ENCODE measurements at places on chromosomes 3 and 15. TPM values are rescaled to one million over a fixed set of nuclear protein-coding genes. Genes with fewer than 3 reads are reported as not detected.

DNA sequence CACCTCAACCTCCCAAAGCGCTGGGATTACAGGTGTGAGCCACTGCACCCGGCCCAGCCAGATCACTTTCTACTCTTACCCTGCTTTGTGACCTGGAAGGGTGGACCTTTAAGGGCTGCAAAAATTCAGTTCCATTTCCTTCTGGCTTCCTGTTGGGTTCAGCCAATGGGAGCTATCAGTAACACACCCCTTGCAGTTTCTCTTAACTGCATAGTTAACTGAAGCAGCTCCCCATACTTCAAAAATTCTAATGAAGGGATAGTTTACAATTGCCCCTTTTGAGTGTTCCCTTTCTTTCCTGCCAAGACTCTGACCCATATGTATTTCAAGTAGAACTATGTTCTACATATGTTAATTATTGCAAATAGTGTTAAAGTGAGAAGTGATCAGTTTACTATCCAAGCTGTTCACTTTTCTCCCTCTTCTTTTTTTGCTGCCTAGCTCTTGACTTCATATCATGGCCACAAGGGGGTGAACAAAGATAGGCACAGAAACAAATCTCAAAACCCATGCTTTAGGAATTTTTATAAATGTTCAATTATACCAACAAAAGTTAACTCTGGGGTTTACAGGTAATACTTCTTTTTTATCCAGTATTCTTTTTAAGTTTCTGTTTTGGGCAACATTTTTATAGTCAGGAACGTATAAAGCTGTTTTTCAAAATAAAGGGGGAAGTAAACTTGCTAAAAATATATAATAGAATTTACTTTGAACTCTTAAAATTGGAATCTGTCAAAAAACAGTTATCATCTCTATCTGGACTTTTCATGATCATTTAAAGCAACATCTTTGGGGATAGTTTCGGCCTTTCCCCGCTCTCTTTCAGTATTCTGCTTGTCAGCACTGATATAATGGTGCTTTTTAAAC, 8.1 kb downstream of the PGBD4 start:
- H3K36me3 ChIP-seq = peaks cover 6% of the 10 kb centered on the region
- H3K27me3 ChIP-seq = no peaks in the 10 kb centered on the region
- no peak for DNase-seq
- H3K4me3 ChIP-seq = no peak overlapping the region

DNA sequence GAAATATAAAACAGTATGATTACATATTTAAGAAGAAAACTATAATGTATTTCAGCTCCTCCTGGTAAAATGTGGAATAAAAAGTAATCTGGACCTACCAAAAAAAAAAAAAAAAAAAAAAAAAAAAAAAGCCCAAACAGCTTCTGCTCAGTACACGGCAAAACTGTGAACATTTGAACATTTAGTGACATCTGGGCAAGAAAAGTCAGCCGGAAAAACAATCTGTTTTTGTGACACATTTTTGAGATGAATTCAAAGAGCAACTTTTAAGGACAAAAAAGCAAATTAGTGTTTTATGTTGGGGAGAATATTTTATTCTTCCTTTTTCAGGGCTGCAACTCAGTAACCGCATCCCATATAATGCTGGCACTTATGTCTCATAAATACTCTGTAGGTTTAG, 649.7 kb upstream of the KCNMB2 start:
- H3K4me1 ChIP-seq = peaks cover 8% of the 10 kb centered on the region
- H3K4me3 ChIP-seq = no peak overlapping the region
- DNase-seq = no peak
- H3K36me3 ChIP-seq = no peaks in the 10 kb centered on the region
- H3K27ac ChIP-seq = no peak overlapping the region

The DAZL gene
- total RNA-seq = not detected

GRCh38 chr3:106157411-106157810, 288.6 kb upstream of the CBLB start:
- no peak overlapping the region for H3K27ac ChIP-seq
- H3K4me1 ChIP-seq = no peaks in the 10 kb centered on the region
- DNase-seq = no peak
- no peaks in the 10 kb centered on the region for H3K27me3 ChIP-seq
- no peak overlapping the region for H3K4me3 ChIP-seq

DNA sequence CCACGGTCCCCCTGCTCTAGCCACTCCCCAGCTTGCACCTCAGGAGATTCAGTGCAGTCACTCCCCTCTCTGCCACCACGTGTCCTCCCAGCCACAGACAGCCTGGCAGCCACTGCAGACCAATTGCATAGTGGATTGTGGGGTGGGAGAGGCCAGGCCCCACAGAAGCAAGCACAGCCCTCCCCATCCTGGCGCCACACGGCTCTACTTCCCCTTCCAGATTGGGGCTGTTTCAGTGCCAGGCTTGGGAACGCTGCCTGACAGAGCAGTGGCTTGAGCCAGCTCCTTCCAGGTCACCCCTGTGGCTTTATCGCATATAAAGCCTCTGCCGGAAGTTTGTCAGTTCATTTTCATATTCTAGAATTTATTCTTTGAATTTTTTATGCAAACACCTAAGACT, 90.7 kb downstream of the TMEM266 start:
- no peak overlapping the region for H3K27ac ChIP-seq
- no peak overlapping the region for H3K4me3 ChIP-seq
- no peak for DNase-seq
- H3K36me3 ChIP-seq = no peaks in the 10 kb centered on the region
- peaks cover 15% of the 10 kb centered on the region for H3K27me3 ChIP-seq
- H3K4me1 ChIP-seq = peaks cover 13% of the 10 kb centered on the region

DNA sequence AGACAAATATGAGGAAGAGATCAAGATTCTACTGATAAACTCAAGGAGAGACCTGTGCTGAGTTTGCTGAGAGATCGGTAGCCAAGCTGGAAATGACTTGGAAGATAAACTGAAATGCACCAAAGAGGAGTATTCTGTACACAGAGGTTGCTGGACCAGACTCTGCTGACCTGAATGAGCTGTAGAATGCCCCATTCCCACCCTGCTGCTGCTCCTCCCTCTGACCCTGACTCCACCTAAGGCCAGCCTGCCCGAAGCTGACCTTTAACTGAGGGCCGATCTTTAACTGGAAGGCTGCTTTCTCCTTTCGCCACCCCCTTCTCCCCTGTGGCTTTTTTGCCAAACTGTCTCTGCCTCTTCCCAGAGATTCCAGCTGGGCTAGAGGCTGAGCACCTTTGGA, 34.6 kb downstream of the CDIN1 start:
- H3K36me3 ChIP-seq = no peaks in the 10 kb centered on the region
- H3K27me3 ChIP-seq = no peaks in the 10 kb centered on the region
- no peak for DNase-seq
- no peak overlapping the region for H3K27ac ChIP-seq
- no peak overlapping the region for H3K4me3 ChIP-seq
- no peaks in the 10 kb centered on the region for H3K4me1 ChIP-seq

GRCh38 chr3:45048244-45048643, 22.1 kb downstream of the CLEC3B start:
- H3K27me3 ChIP-seq = peaks cover 30% of the 10 kb centered on the region
- H3K36me3 ChIP-seq = no peaks in the 10 kb centered on the region
- no peak overlapping the region for H3K27ac ChIP-seq
- H3K4me1 ChIP-seq = peaks cover 7% of the 10 kb centered on the region
- H3K4me3 ChIP-seq = no peak overlapping the region
- no peak for DNase-seq

DNA sequence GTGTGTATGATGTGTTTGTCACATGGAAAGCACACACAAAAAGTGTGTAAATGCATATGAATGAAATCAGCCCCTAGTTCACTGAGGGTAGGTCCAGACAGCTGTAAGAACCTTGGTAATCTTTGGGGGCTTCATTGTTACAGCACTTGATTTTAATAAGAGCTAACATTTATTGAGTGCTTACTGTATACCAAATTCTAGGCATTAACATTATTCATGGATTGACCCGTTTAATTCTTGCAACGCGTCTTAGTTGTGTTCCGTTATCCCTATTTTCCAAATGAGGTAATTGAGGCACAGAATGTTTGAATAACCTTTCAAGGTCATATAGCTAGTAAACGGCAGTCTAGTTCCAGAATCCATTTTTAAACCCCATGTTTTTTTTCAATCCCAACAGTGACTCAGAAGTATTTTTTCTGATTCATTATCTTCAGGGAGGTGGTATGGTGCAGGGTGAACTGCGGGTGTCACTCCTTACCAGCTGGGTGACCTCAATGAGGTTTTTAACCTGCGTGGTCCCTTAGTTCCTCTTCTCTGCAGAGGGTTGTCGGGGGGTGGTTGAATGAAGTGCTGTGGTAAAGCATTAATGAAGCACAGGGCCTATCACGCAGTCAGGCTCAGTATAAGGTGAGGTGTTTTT, 14.2 kb downstream of the RAB8B start:
- peaks cover 73% of the 10 kb centered on the region for H3K36me3 ChIP-seq
- H3K4me3 ChIP-seq = no peak overlapping the region
- H3K4me1 ChIP-seq = peaks cover 83% of the 10 kb centered on the region
- DNase-seq = no peak
- H3K27me3 ChIP-seq = no peaks in the 10 kb centered on the region
- H3K27ac ChIP-seq = peak overlapping the region; percentile 71

GRCh38 chr3:193418576-193419373, 40.2 kb upstream of the ATP13A5 start:
- no peak for DNase-seq
- no peaks in the 10 kb centered on the region for H3K4me1 ChIP-seq
- H3K36me3 ChIP-seq = no peaks in the 10 kb centered on the region
- no peak overlapping the region for H3K27ac ChIP-seq
- no peak overlapping the region for H3K4me3 ChIP-seq
- no peaks in the 10 kb centered on the region for H3K27me3 ChIP-seq

DNA sequence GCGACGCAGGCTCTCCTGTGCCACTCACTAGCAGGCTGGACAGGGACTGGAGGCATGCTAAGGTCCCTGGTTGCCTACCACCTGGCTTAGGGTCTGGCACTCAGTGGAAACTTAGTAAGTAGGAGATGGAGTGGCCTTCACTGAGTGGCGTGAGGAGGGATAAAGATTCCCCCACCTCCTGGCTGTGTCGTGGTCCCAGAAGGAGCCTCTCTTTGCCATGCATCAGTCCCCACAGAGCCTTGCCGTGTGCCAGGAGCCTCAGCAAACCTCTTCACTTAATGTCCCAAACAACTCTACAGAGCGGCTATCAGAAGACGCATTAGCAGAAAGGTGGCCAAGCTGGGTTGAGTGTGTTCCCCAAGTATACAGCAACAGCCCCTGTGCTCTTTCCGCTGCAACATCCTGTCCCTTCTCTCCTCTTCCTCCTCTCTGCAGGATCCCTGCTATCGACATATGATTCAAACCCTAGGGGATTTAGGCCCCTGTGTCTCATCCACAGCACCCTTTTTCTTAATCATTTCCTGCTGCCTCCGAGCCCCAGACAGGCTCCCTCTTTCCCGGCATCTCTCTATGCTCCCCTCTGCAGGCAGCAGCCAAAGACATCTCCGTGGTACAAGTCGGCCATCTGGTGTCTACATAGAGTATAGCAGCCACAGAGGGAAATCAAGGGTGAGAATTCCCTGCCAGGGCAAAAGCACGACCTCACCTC, 66.7 kb downstream of the SLC6A1 start:
- peaks cover 6% of the 10 kb centered on the region for H3K27me3 ChIP-seq
- peak; percentile 11 for DNase-seq
- no peak overlapping the region for H3K27ac ChIP-seq

GRCh38 chr15:52100807-52101442, 11.7 kb downstream of the BCL2L10 start:
- no peaks in the 10 kb centered on the region for H3K36me3 ChIP-seq
- H3K4me3 ChIP-seq = no peak overlapping the region
- no peak for DNase-seq

DNA sequence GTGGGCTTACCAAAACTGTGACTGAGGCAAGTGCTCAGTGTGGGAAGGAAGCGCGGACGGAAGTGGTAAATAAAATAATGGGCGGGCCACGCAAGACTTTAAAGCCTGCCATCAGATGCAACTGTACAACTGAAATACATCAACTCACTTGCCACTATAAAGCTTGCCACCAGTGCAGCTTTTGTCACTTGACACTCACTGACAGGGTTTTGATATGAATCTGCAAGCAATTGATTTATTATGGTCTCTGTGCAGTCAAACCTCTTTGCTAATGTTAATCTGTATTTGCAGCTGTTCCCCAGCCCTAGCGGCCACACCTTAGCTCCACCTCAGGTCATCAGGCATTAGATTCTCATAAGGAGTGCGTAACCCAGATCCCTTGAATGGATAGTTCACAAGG, 2.3 kb upstream of the GFM1 start:
- H3K27ac ChIP-seq = no peak overlapping the region
- H3K4me3 ChIP-seq = no peak overlapping the region
- H3K4me1 ChIP-seq = peaks cover 21% of the 10 kb centered on the region
- H3K27me3 ChIP-seq = no peaks in the 10 kb centered on the region
- no peak for DNase-seq

The PRR23C gene
- not detected for total RNA-seq

The CPN2 gene
- not detected for total RNA-seq

The FEZF2 gene
- not detected for total RNA-seq

GRCh38 chr15:80194914-80195313, 42.1 kb downstream of the FAH start:
- H3K27ac ChIP-seq = no peak overlapping the region
- no peaks in the 10 kb centered on the region for H3K36me3 ChIP-seq
- H3K4me1 ChIP-seq = no peaks in the 10 kb centered on the region

DNA sequence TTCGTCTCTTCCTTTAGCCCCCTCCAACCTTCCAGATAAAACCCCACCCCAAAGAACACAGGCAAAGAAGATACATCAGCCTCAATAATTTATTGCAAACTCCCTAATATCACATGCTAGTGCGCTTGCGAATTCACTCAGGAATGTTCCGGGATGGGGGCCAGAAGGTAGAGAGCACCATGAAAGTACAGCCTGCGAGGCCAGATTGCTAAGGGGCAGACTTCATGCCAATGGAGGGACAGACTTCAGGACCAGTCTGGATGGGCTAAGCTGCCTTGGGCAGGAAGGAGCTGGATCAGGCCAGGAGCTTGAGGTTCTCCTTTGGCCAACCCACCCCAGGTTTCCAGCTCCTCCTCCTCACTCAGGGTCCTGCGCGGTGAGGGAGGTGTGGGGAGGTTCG, 13.4 kb downstream of the CIDEC start:
- H3K36me3 ChIP-seq = no peaks in the 10 kb centered on the region
- H3K4me1 ChIP-seq = no peaks in the 10 kb centered on the region
- no peak overlapping the region for H3K27ac ChIP-seq
- DNase-seq = no peak

The CTXN2 gene
- 0.05 TPM for total RNA-seq

GRCh38 chr15:76169018-76169417, 109.2 kb downstream of the TMEM266 start:
- no peak overlapping the region for H3K4me3 ChIP-seq
- no peaks in the 10 kb centered on the region for H3K4me1 ChIP-seq
- peaks cover 8% of the 10 kb centered on the region for H3K27me3 ChIP-seq
- no peak for DNase-seq

DNA sequence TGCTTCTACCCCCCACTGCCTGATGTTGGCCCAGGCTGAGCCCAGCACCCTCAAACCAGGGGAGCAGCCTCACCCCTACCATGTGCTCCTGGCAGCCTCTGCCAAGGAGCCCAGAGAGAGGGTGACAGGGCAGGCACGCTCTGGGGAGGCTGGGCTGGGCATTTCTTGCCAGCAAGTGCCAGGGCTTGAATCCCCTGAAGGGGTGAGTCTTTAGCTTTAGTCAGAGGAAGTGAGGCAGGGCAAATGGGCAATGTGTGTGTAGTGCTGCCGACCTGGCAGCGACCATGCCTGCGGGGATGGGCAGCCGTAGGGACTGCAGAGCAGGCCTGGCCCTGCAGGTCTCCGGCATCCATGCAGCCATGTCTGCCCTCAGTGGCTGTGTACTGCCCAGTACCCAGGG, 18.1 kb downstream of the DUSP7 start:
- H3K27ac ChIP-seq = no peak overlapping the region
- H3K36me3 ChIP-seq = no peaks in the 10 kb centered on the region
- H3K27me3 ChIP-seq = peaks cover 2% of the 10 kb centered on the region
- DNase-seq = no peak

The IGSF11 gene
- total RNA-seq = not detected

GRCh38 chr15:75425966-75426500, 25.5 kb downstream of the SIN3A start:
- peaks cover 10% of the 10 kb centered on the region for H3K4me1 ChIP-seq
- no peaks in the 10 kb centered on the region for H3K27me3 ChIP-seq
- DNase-seq = no peak
- H3K36me3 ChIP-seq = peaks cover 63% of the 10 kb centered on the region
